ENCODE measurements at places on chromosomes 6 and 20. TPM values are rescaled to one million over a fixed set of nuclear protein-coding genes. Genes with fewer than 3 reads are reported as not detected.

GRCh38 chr20:55478724-55479450 is 526.4 kb downstream of the CBLN4 start:
- no peak for DNase-seq

- DNase-seq, result no peak
Measured at GRCh38 chr20:1420066-1420465, 27.2 kb upstream of the FKBP1A start.

DNA sequence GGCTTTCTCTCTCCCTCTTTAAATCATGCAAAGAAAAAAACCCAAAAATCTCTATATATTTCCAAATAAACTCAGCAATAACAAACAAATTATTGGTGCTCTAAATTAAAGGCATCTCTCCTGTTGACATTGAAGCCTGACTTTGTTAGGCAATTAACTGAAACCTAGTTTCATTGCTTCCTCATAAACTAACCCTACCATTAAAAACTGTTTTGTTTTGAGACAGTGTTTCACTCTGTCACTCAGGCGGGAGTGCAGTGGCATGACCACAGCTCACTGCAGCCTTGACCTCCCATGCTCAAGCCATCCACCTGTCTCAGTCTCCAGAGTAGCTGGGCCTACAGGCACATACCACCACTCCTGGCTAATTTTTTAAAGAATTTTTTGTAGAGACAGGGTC is 34.9 kb downstream of the PIGU start:
- DNase-seq, result no peak

ADTRP gene
- total RNA-seq, result 7.4 TPM

GRCh38 chr6:143009851-143010250 is 50.8 kb upstream of the AIG1 start:
- no peak for DNase-seq

GRCh38 chr6:1581120-1581991 is 28.4 kb upstream of the FOXC1 start:
- no peak for DNase-seq

SYTL3 gene
- 11.1 TPM for total RNA-seq

HS3ST5 gene
- total RNA-seq, result not detected

DNA sequence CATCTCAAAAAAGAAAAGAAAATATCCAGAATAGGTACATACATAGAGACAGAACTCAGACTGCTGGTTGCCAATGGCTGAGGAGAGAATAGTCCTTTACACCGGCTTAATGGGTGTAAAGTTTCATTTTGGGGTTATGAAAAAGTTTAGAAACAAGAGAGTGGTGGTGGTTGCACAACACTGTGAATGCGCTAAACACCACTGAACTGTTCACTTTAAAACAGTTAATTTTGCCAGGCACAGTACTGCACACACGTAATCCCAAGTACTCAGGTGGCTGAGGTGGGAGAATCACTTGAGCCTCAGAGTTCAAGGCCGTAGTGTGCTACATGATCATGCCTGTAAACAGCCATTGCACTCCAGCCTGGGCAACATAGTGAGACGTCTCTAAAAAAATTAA is 7.6 kb downstream of the ILRUN start:
- DNase-seq, result no peak

GRCh38 chr6:117149324-117149723 is 116.0 kb upstream of the VGLL2 start:
- no peak for DNase-seq

EFCAB8 gene
- total RNA-seq, result 2.2 TPM

HLA-DQA1 gene
- total RNA-seq, result 15.5 TPM

- no peak for DNase-seq
Measured at GRCh38 chr20:50582092-50582491, 71.9 kb downstream of the PTPN1 start.

DNA sequence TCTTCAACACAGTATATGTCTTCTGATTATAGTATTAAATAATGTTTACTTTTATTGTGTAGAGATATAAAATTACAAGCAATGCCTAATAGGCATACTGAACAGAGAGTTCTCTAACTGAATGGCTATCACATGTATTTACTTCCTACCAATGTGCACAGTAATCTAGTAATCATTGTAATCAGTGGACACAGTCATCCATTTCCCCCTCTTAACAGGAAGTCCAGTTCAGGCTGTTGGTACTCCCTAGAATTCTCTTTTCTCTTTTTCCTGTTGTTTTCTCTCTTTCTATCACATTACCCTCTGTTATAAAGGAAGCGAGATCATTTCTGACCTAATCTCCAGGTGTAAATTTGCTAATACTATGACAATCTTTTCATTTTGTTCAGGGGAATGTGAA is 172.5 kb downstream of the HTR1B start:
- no peak for DNase-seq

DNA sequence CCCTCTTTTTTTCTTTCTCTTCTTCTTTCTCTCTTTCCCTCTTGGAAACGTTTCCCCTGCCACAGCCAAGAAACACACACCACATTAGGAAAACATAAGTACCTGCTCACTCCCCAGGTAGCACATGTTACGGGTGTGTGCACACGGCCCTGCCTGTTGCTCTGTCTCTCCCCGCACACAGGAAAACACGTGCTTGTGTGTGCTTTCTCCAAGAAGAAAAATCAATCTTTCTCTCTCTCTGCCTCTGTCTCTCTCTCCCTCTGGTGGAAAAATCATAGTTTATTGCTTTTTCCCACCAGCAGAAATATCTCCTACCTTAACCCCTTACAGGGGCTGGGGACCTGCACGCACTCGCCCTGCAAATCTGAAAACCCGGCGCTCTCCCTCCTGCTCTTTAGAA is 102.3 kb downstream of the EDN3 start:
- no peak for DNase-seq

- DNase-seq, result no peak
Measured at GRCh38 chr20:50409495-50409894, 100.7 kb upstream of the PTPN1 start.

DNA sequence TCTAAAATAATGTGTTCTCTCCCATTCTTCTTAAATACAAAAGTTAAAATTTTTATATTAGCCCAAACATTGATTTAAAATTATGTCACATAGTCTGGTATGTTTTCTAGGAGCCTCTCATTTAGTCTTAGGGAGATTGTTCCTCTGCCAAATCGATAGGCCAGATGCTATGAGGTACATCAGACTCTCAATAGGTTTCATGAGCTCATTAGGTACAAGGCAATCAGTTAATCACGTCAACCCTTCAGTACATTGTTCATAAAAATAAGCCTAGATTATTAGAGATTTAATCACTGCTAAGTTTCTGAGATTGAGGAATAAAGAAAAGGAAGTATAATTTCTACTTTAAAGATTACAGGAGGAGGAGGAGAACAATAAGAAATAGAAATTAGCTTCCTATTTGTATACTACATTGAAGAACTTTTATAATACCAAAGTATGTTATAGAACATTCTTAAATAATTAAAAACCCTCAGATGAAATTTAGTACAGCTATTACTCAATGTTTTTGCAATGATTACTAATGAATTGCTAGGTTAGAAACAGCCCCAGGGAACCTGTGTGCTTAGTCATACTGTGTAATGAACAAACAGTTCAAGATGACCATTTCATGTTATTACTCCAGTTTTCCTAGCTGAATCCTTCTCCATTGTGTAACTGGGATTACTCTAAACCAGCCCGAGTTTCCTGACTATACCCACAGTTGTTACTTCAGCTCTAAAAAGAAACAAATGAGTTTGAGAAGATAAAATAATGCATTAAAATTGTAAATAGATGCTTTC is 117.0 kb downstream of the BMP5 start:
- no peak for DNase-seq

- DNase-seq, result no peak
Measured at GRCh38 chr20:15185913-15186312, 848.5 kb upstream of the FLRT3 start.

HLA-DQB1 gene
- total RNA-seq, result 13.6 TPM

GRCh38 chr6:109095835-109096084 is 453 bp downstream of the CEP57L1 start:
- DNase-seq, result no peak

GRCh38 chr20:48308232-48308781 is 519.5 kb downstream of the PREX1 start:
- no peak for DNase-seq

POU3F2 gene
- total RNA-seq, result not detected

DNA sequence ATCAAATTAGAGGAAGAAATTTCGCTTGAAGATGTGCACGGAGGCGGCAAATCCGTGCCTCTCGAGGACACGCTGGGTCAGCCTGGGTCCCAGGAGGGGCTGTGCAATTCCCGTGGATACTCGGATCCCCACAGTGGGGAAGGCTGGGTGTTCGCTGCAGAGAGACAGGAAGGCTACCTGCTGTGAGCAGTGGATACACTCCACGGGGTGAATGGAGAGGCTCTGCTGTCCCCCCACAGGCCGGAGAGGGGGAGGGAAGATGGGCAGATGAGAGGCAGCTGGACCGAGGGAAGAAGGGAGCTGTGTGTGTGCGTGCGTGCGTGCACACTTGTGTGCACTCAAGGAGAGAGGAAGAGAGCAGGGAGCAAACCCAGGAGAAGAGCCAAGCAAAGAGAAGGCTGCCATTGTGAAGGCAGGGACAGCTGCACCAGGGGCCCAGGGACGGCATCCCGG is 57.3 kb downstream of the SULF2 start:
- DNase-seq, result no peak

- no peak for DNase-seq
Measured at GRCh38 chr6:44076356-44077213, 50.7 kb downstream of the MRPL14 start.

PHF20 gene
- 79.0 TPM for total RNA-seq

DNA sequence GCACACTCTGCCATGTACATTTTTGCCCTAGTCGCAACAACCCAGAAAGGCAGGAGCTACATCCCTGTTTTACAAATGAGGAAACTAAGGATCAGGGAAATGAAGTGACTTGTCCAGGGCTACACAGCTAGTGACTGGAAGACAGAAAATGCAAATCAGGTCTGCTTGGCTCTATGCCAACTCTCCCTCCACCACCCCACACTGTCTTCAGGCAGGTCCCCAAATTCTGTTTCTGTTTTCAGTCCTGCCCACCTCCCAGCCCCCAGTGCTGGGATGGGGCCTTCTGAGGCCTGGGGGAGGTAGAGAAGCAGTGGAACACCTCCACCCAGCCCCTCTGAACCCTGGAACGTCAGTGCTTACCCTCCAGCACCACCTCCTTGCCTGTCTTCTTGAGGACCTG is 5.1 kb downstream of the SNTA1 start:
- no peak for DNase-seq

HLA-DQA2 gene
- 1.6 TPM for total RNA-seq

- DNase-seq, result no peak
Measured at GRCh38 chr20:1735417-1736089, 78.0 kb upstream of the SIRPG start.

DNA sequence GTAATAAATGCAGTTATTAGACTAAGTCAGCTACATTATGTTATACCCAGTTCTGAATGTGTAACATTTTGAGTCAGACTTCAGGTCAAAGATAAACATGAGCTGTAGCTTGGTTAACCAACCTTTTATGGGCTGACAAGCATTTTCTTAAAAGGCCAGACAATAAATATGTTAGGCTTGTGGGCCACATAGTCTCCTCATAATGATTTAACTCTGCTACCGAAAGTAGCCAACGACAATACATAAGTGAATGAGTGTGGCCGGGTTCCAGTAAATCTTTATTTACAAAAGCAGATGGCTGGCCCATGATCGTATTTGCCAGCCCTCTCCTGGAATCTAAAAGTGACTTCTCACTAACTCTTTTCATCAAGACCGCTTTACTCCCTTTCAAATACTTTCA is 49.9 kb downstream of the ATG5 start:
- DNase-seq, result no peak

DNA sequence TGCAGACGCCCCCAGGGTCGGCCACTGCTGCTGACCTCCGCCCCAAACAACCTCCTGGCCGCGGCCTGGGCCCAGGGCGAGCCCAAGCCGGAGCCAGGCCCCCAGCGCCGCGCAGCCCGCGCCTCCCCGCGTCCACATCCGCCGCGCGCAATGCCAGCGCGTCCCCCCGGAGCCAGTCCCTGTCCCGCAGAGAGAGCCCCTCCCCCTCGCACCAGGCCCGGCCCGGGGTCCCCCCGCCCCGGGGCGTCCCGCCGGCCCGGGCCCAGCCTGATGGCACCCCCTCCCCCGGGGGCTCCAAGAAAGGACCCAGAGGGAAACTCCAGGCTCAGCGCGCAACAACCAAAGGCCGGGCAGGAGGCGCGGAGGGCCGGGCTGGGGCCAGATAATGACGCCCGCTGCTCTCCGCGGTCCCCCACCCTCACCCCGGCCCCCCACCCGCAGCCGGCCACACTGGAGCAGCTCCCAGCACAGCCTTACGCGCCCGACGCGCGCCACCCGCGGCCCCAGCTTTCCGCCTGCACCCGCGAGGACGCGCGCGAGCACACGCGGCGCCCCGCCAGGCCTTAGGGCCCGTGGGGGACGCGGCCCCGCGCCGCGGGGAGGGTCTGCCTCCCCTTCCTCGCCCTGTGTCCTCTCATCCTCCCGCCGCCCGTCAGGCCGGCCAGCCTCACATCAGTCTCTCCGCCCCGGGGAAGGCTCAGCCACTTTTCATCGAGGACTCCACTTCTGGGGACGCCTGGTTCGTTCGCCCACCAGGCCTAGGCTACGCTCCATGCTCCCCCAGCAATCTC is 12.9 kb upstream of the SLC22A7 start:
- DNase-seq, result no peak

DNA sequence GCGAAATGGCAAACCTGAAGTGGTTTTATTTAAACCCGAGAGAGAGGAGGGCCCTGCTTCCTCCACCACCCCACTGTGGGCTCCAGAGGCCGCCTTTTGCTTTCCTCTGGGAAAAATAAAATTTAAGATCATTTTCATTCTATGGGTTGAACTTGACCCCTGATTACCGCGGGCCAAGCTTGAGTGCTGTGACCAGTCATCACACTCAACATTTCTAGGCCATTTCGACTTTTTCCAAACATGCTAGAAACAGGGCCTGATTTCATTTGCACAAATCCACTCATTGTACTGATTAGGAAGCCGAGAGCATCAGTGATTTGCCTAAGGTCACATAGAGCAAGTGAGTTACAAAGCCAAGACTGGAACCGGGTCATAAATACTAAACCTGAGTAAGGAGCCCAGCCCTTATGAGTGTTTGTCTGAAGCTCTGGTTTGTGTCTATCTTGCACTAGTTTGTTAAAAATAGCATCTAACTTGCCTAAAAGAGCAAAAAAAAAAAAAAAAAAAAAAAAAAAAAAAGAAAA is 179.7 kb downstream of the DLL1 start:
- DNase-seq, result no peak

- DNase-seq, result no peak
Measured at GRCh38 chr6:119442776-119443184, 93.2 kb upstream of the MAN1A1 start.

DNA sequence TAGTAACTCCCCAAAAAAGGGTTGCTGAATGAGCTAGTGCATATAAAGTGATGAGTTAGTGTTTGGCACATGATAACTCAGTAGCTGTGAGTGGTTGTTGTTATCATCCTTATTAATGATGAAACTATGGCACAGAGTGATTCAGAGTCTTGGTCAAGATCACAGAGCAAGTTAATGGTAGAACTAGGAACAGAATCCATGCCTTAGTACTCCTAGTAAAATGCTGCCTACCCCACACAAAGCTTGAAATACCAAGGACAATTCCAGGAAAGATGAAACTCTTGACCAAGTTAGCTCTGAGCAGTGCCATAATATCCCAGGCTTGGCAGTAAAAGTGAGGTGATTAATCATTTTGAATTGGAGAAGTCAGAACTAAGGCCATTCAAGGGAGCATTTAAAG is 109.1 kb upstream of the ENPP5 start:
- no peak for DNase-seq

GRCh38 chr20:10360878-10361277 is 73.1 kb downstream of the MKKS start:
- DNase-seq, result no peak

C20orf204 gene
- total RNA-seq, result 5.8 TPM

GRCh38 chr6:44003345-44004061 is 123.7 kb downstream of the MRPL14 start:
- no peak for DNase-seq
